Stimulated activated CD8-positive, alpha-beta memory T cell treated with anti-CD3 and anti-CD28 coated beads, Interleukin-7, amount 100 ng/mL, for 4 hours (primary cell): ENCODE measurements at places on chromosomes 2 and 18.

GRCh38 chr2:72924353-72925240, 7.3 kb downstream of the EMX1 start:
- no peak for DNase-seq

DNA sequence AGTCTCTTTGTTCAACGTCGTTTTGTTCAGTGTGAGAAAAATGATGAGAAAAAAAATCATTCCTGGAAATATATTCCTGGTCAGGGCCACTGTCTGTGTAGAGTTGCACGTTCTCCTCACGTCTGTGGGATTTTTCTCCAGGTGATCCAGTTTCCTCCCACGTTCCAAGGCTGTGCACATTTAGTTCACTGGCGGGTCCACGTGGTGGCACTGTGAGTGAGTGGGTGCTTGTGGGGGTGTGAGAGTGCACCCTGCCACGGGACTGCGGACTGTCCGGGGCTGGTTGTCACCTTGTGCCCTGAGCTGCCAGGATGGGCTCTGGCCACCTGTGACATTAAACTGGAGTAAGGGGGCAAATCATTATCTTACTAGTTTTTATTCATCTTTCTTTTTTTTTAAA, 30.3 kb upstream of the ACYP2 start:
- DNase-seq = no peak

GRCh38 chr2:238970553-238971081, 122.7 kb downstream of the TWIST2 start:
- peak; percentile 8 for DNase-seq

DNA sequence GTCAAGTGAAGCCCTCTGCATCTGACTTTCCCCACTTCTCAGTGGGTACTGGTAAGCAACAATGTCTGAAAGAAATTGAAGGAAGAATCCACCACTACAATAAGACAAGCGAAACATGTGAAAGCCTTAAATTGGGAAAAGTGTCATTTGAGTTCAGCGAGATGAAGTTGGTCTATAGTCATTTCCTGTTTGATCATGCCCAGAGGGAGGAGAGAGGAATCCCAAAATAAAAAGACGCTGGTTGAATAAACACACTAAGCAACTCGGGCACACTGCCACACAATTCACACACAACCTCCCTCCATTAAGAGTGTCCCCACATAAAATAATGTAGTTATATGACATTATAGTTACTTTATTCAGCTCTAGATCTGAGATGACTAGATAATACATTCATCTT, 166.1 kb downstream of the CBLN2 start:
- DNase-seq = no peak

DNA sequence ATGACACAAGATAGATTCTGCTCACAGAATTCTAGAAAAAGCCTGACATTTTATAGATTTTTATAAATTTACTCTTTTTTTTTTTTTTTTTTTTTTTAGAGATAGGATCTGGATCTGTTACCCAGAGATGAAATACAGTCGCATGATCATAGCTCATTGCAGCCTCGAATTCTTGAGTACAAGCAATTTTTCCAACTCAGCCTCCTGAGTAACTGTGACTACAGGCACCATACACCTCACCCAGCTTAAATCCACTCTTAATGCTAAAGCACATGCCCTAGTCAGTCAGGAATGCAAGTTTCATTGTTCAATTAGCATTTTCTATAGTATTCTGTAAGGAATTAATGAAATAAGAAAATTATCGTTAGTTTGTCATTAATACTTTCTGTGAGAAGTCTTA, 32.1 kb upstream of the WDR75 start:
- DNase-seq = no peak

- no peak for DNase-seq
These were observed 54.2 kb downstream of the KCNG2 start for GRCh38 chr18:79851950-79852349.

DNA sequence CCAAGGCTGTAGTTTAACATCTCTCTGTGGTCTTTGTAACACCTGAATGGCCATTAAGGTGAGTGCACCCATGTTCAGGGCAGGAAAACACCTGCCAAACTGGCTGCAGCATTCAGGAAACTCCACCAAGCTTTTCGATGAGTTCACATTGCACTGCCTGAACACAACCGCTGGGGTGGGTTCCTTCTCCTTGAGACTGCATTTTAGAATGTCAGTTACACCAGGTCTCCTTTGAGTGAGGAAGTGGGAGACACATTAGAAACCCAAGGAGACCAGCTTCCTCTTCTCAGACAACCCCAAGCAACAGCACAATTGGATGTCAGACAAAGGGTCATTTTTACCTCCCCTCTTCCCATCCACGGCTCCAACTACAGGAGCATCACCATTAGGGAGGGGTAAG, 35.2 kb downstream of the CYRIA start:
- no peak for DNase-seq

- DNase-seq = no peak
These were observed 55.6 kb downstream of the MTX2 start for GRCh38 chr2:176324862-176325261.

- no peak for DNase-seq
These were observed 65.3 kb downstream of the STAT1 start for GRCh38 chr2:190948671-190949070.

DNA sequence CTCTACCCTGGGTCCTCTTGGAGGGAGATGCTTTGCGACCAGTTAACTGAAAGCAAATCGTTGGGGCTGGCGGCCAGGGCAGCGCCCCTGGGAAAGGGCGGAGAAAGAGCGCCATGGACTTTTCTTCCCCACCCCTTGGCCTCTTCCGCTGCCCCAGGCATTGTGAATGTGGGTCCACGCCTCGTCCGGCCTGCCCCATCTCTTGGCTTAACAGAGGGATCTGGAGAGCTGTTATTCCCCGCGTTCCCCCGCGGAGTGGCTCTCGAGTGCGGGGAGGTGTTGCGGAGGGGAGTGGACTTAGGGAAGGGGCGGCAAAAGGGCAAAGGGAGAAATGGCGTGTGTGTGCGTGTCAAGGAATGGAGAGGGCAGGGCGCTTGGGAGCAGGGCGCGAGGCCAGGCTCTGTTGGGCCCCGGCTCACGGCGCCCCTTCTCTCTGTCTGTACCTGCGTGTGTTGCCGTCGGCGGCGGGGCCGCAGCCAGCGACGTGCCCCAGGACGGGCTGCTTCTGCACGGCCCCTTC, 6.6 kb downstream of the EMX1 start:
- no peak for DNase-seq

DNA sequence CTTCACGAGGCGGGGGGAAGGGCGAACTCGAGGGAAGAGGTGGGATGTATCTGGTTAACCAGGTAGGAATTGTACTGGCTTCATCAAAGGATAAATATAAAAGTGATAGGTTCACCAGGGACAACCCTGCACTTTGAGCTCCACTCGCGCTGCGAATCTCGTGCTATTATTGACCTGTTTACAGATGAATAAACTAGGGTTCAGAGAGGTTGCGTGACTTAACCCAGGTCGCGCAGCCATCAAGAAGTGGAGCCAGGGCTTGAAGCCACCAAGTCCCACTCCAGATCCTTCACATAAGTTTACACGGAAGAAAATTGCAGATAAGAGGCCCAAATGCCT, 1.4 kb upstream of the CYP1B1 start:
- DNase-seq = no peak

- DNase-seq = no peak
These were observed 202.4 kb downstream of the FHOD3 start for GRCh38 chr18:36499938-36500337.

- DNase-seq = no peak
These were observed 272.8 kb downstream of the ZNF385B start for GRCh38 chr2:179588486-179589145.

DNA sequence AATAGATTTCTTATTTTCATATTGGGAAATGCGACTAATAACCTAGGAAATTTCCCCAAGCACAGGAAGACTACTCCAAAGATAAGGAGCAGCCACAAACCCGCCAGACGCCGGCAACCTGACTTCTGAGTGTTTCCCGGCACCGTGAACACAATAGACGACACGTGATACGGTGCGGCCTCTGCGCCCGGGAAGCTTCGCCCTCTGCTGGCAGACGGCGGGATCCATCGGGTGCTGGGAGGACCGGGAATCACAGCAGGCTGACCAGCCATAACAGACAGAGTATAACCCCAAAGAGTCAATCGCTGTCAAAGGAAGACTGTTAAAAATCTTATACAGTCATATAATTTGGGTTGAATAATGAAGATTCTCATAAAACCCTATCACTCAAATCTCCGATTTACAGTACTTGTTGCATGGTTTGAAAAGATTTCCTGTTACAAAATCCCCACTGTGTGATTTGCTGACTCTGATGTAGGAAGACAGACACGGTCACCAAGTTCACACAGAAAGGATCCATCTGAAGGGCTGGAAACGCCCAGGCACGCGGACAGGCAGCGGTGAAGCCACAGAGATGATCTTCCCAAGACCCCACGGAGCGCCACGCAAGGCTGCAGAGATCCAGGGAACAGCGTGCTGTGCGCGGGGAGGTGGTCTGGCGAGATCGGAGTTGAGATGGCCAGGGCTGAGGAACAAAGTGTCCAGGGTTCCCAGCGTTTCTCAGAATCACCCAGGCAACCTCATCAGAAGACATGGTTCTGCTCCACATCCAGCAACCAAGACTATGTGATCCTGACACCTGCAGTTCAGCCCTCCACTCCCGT, 73.8 kb downstream of the EIPR1 start:
- peak; percentile 55 for DNase-seq

GRCh38 chr18:57803103-57803969, at the start of gene ATP8B1:
Gene ATP8B1 (minus strand): TSS chr18:57803315. CDS start chr18:57731807, 71,508 bp downstream.
- DNase-seq = no peak

DNA sequence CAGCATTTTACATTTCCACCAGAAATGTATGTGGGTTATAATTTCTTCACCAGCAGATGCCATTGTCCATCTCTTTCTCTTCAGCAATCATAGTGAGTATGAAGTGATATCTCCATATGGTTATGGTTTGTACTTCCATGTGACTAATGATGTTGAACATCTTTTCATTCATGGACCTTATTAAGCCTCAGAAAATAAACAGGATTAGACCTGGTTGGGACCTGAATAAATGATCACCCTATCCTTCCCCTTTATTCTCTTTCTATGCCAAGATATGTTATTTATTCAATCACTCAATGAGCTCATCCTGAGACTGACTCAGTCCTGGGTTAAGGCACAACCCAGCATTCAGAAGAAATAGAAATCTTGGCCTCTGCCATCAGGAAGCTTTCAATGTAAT, 86.6 kb downstream of the ANTXR1 start:
- DNase-seq = no peak

GRCh38 chr2:60370814-60371213, 182.6 kb downstream of the BCL11A start:
- no peak for DNase-seq

GRCh38 chr2:60472663-60473289, 80.7 kb downstream of the BCL11A start:
- DNase-seq = no peak

- no peak for DNase-seq
These were observed 52.2 kb downstream of the C1QL2 start for GRCh38 chr2:119106301-119106897.

GRCh38 chr2:15941871-15942710, 1.7 kb downstream of the MYCN start:
- no peak for DNase-seq

GRCh38 chr2:54030396-54030741, 59.6 kb upstream of the PSME4 start:
- no peak for DNase-seq

- no peak for DNase-seq
These were observed 73.0 kb downstream of the L3MBTL4 start for GRCh38 chr18:6341709-6342108.

DNA sequence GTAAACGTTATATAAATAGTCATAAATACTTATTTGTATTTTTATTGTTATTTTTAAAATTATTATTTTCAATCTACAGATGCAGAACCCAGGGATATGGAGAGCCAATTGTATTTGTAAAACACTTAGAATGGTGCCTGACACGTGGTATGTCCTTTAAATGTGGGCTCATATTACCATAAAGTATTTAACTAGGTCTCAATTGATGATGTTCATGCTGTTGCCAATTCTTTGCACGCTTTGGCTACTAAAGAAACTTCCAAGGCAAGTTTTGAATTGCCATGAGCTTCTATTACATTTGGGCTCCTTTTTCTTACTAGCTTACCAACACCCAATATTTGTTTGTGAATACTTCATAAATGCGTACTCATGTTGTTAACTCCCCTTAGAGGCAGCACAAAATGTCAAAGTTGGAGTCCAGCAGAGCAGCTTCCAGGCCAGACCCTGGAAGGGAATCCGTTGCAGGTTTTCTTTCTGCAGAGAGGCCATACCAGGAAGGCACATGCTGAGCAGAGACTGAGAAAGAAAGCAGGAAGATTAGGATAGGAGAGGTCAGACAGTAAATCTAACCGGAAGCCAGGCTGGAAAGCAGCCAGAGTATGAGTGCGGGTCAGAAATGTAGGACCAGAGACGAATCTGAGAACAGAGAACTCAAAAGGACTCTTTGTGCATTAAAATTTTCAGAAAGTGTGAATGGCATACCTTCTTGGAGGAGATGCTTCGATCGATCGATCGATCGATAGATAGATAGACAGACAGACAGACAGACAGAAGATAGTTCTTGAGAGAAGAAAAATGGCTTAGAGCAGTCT, 4.2 kb upstream of the NOSTRIN start:
- DNase-seq = no peak

GRCh38 chr2:46776687-46777327, 138.8 kb downstream of the MCFD2 start:
- peak; percentile 9 for DNase-seq

- DNase-seq = no peak
These were observed 8.3 kb upstream of the IL1R2 start for GRCh38 chr2:101983486-101983885.

GRCh38 chr2:160015746-160016145, 46.7 kb downstream of the PLA2R1 start:
- no peak for DNase-seq

DNA sequence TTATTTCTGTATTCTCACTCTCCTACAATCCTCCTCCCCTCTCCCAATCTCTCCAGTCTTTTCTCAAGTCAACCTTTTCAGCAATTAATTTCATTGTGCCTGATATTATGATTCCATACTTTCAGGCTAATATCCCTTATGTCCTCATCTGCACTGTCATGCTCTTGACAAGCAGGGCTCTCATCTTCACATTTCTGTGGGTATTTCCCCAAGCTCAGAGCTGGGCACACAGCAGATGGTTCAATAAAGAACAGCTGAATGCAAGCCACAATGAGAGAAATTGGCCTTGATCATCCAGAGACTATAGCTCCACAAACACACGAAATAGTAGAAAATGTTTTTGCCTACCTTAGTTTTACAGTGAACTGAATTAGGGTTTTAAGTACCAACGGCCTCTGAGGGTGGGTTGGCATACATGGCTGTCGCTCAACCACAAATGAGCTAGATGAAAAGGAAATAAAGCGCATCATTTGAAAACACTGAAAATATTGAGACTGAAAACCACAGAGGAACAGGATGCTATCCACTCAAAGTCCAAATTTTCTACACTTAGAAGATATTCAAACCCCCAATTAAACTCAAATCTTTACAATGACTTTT, 47.5 kb upstream of the STAT1 start:
- no peak for DNase-seq

DNA sequence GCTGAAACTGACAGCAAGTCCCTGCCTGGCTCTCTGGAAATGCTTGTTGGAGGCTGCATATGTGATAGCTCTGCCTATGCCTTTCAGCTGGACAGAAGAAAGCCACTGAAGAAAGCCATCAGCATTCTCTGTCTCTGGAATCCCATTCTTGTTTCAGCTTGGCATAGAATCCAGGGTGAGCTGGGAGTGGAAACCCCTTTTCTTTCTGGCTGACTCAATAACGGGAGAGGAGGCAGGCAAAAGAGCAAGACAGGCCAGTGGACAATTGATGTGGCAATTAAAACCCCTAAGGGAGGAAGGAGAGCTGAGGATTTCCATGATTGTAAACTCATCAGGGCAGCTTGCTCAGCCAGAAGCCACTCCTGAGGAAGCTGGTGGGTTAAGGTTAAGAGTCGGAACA, 208.1 kb downstream of the CLIP4 start:
- no peak for DNase-seq
